ENCODE measurements at places on chromosomes 4 and X.

DNA sequence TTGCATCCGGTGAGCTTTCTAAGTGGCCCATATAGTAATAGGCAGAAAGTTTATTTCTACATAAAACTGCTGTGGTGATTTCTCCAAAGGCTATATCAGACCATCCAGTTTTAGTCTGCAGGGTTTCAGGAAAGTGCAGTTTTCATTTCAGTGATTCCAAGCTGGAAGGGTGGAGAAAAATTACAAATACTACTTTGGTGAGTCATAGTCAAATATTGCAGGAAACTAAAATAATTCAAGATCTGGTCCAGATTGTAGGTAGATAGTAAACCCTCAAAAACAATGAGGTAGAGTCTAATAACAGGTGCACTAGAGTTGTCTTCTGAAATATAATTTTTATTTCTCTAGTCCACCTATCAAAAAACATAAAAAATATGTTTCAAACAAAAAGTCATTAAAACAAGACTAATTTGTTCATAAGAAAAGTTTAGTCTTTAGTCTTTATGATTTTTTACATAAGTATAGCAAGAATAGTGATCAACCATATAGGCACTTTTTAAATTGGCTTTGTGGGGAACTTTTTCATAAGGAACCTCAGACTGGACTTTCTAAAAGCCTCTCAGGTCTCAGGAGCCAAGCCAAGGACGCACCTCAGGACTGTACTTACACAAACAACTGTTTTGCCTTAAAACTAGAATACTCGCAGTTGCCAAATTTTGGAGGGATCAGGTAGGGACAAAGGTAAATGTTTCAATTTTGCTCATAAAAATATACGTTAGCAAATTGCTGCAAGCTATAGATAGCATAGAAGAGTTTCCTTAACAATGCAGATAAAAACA lies 101.8 kb upstream of the TLR3 start:
- no peak for DNase-seq

DNA sequence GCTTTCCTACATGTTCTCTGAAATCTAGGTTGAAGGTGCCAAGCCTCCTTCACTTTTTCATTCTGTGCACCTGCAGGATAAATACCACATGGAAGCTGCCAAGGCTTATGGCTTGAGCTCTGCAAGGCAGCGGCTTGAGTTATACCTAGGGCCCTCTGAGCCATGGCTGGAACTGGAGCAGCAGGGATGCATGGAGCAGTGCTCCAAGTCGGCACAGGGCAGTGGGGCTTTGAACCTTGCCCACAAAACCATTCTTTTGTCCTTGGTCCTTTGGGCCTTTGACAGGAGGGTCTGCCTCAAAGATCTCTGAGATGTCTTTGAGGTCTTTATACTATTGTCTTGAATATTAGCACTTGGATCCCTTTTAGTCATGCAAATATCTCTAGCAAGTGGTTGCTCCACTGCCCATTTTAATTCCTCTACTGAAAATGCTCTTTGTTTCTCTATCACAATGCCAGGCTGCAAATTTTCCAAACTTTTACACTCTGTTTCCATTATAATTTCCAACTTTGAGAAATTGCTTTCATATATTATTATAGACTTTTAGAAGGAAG lies 536.2 kb upstream of the KLHL4 start:
- no peak for DNase-seq

DNA sequence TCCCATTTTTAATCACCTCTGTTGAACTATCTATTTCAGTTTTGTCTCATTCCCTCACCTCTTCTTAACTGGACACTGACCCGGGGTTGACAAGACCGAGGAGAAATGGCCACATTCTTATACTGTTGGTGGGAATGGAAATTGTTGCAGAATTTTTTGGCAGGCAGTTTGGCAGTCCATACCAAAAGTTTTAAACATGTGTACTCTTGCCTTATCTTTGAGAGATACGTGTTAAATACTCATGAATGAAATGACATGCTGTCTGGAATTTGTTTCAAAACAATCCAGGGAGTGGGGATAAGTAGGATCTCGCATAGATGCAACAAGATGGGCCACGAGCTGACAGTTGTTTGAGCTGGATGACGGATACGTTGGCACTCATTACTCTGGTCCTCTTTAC lies 12.1 kb downstream of the FGFBP1 start:
- DNase-seq = peak; percentile 29

DNA sequence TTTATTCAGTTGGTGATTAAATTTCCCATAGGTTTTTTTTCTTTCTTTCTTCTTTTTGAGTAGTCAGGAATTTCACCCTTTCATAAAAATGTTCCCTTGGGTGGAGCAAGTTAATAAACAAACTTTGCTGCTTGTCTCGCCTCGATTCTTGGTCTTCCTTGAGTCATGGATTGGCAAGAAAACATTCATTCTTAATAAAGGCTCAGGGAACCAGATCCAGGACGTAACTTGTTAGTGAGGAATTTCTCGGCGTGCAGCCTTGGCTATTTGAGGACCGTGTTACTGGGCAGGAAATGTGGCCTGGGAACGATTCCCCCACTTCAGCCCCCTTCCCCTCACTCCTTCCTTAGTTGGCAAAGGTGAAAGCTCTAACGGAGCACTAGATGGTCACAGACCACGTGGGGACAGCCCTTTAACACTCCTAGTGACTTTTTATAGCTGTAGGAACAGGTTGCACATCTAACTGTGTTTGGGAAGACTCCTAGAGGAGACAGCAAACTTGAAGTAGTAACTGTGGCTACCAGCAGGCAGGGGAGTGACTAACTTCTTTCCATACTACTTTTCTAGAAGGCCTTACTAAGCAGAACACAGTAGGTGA lies 106.8 kb downstream of the UCHL1 start:
- peak; percentile 40 for DNase-seq

DNA sequence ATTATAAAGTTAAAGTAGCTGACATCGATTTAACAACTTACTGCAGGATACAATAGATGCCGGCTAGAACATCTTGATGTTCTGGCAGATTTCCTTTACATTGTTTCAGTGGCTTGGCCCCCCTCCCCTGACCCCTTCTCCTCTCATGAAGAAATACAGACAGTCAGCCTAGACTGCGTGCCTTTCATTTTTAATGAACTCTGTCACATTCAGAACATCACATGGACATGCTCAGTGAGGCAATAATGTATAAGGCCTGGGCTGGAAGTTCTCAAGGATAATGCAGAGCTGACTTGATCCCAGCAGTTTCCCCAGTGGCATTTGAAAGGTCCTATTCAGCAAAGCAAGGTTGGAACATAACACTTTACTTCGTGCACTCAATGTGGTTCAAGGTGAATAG lies 239.2 kb downstream of the ANK2 start:
- DNase-seq = peak; percentile 69

- DNase-seq = peak; percentile 69
These were observed 507.9 kb downstream of the MID1IP1 start for GRCh38 chrX:39309018-39309635.

GRCh38 chr4:123675567-123675966 lies 279.0 kb downstream of the SPRY1 start:
- DNase-seq = no peak

- peak; percentile 45 for DNase-seq
These were observed at the start of gene CXXC4 for GRCh38 chr4:104494822-104495559. CXXC4 (minus strand) TSS chr4:104494894; CDS start chr4:104491802, 3,092 bp downstream.

GRCh38 chr4:80336582-80336981 lies 1.1 kb downstream of the CFAP299 start:
- DNase-seq = peak; percentile 53

GRCh38 chr4:40629401-40630334 lies at the start of gene RBM47:
RBM47 (minus strand) TSS chr4:40629864; CDS start chr4:40438893, 190,971 bp downstream.
- peak; percentile 67 for DNase-seq

DNA sequence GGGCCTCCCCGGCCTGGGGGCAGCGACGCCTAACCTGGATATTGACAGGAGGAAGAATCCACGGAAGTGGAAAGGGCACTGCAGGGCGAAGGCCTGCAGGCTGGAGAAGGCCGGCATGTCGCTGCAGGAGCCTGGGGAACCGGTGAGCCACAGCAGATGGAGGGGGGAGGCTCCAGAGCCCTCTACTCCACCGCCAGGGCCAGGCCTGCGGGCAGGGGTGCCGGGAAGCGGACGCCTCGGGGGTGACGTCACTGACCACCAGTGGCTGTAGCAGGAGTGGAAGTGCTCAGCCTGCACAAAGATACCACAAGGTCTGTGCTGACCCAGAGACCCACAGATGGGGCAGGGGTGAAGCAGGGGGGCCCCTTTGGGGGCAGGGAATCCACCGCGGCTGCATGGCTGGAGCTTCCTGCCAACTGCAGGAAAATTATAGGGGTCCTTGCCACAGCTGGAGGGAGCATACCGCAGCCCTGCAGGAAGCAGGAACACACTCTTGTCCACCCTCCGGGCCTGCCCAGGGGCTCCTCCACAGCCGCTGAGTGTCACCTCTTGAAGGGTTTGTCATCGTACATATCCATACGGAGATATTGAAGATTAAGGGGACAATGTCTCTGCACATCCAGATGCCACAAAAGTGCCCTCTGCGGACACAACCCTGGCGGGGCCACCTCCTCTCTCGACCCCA lies 7.6 kb upstream of the HTRA3 start:
- DNase-seq = no peak

- DNase-seq = peak; percentile 7
These were observed 27.6 kb downstream of the ARFIP1 start for GRCh38 chr4:152807294-152807829.

DNA sequence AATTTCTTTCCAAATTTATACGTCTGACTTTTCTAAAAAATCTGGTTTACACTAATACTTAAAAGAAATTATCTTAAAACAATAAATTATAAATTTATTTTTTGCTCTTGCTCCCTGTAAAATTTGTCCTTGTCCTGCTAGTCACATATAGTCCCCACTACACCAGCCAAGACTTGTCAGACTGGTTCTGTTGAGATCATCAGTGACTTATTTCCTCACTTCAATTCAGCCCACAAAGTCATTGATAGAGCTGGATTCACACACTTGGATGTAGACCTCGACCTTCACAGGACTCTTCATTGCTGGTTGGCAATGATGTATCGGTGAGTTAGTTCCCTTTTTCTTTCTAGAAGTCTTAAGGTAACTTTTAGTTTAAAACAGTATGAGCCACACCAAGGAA lies at the start of gene TMPRSS11E:
Gene TMPRSS11E, plus strand, starts transcription at position 263 of the 400 bp plus-strand sequence. Its CDS starts 50 bp downstream, at position 313.
- no peak for DNase-seq

DNA sequence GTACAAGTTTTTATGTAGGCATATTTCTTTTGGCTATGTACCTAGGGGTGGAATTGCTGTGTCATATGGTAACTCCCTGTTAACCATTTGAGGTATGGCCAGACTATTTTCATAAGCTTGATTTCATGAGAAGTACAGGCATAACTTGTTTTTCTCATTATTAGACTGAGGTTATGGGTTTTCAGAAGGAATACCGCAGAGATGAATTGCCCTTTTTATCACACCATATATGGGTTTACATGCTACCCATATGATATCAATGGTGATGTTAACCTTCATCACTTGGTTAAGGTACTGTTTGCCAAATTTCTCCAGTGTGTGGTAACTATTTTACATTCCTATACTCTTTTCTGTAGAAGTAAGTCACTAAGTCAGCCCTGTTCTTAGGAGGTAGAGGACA lies 23.5 kb downstream of the RAB40A start:
- no peak for DNase-seq

DNA sequence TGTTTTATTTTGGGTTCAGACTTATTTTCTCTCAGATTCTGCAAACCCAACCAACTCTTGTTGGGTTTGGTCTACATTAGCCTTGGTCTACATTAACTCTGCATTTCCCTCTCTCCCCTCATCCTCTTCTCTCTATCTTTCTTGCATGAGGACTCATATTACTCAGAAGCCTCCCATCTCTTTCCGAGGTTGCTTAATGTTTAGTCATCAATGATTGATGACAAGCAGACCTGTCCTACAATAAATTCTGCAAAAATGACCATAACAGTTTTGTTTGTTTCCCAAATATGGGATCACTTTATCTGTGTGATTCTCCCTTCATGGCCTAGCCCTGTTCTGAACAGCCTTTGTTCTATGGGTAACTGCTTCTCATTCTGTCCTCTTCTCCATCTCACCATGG lies 75.2 kb downstream of the GABRB1 start:
- peak; percentile 25 for DNase-seq

GRCh38 chr4:103885152-103885551 lies 165.4 kb upstream of the TACR3 start:
- DNase-seq = no peak

- no peak for DNase-seq
These were observed 4.4 kb downstream of the FRMPD4 start for GRCh38 chrX:12142661-12143060.

DNA sequence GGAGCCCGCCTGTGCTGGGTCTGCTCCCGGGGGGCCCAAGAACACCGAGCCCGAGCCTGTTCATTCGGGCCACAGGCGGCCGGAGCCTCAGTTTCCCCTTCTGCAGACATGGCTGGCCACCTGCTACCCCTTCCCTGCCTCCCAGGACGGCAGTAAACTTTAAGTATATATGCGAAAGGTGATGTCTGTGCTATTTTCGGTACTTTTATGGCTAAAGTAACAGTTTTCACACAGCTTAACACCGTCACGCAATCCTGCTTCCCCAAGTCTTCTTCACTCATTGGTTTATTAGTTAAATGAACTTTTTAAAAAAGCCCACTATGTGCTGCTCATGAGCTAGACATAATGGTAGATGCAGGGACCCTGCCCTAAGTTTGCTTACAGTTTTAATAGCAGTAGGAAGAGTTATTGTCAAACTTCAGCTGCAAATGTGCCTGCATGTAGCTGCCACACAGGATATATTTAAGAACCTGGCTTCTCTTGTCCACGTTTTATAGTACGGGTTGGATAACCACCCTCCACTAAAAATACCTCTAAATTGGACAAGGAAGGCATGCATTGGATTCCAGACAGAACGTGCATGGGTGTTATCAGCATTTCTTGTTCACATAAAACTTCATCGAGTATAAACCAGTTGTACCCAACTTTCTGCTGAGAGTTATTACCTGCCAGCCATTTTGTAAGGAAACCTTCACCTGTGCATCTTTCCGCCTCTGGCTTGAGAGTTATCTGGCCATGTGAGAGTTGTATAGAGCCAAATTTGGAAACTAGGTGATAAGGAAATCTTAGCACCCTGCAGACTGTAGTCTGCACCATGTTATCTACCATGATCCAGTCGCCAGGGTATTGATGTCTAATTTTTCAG lies 741 bp downstream of the ANAPC4 start:
- DNase-seq = peak; percentile 4

DNA sequence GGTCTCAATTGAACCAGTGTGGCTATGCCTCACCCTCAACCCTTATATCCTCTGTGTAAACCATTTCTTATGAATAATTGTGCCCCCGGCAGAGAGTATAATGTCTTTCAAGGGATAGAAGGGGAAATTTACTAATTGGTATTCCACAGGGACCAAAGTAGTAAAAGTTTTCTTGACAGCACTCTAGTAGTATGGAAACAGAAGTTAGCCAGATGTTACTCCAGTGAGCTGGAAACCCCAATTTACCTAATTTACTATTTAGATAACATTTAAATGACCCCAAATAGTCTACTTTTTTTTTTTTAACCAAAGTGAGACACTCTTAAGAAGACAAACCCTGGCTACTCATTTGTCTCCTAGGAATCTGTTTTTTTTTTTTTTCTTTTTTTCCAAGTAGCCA lies 32.3 kb downstream of the DTHD1 start:
- no peak for DNase-seq

Data from fibroblast of pulmonary artery (primary cell).